ENCODE measurements at places on chromosomes 6 and 20. TPM values are rescaled to one million over a fixed set of nuclear protein-coding genes. Genes with fewer than 3 reads are reported as not detected.

Gene CLPSL2
- 0.80 TPM for total RNA-seq

Gene OPRM1
- not detected for total RNA-seq

Gene ZNF512B
- 13.0 TPM for total RNA-seq

Gene DEFB124
- 0.32 TPM for total RNA-seq

Gene NKX2-4
- total RNA-seq, result not detected

Gene C6orf52
- 1.7 TPM for total RNA-seq

Gene RNF182
- total RNA-seq, result 3.5 TPM

Gene MAS1
- not detected for total RNA-seq

Gene FOXP4
- total RNA-seq, result 29.4 TPM

Gene HLA-DQB1
- total RNA-seq, result not detected

Gene KHDC1L
- 0.41 TPM for total RNA-seq

Gene MAFB
- 0.28 TPM for total RNA-seq

Gene DUSP15
- total RNA-seq, result 0.88 TPM

Gene LAMP5
- not detected for total RNA-seq

Gene NOX3
- total RNA-seq, result not detected

Gene BPHL
- total RNA-seq, result 21.4 TPM

Gene OVOL2
- total RNA-seq, result 0.35 TPM

Gene NHSL1
- 3.8 TPM for total RNA-seq

Gene C20orf202
- total RNA-seq, result 0.07 TPM

Gene HLA-DQB2
- not detected for total RNA-seq

Gene OR2J3
- not detected for total RNA-seq

Gene RCAN2
- total RNA-seq, result not detected

Gene GRM1
- not detected for total RNA-seq

Gene RRAGD
- 3.6 TPM for total RNA-seq

Gene OR12D1
- not detected for total RNA-seq

Gene LST1
- total RNA-seq, result not detected

Gene HMGN4
- total RNA-seq, result 85.0 TPM

Gene MTFR2
- total RNA-seq, result 11.3 TPM

Gene ZKSCAN3
- 1.9 TPM for total RNA-seq

Measured in A549 treated with dexamethasone at 1 μM for 4 hours (cell line).